ENCODE measurements at places on chromosomes 6 and 20. TPM values are rescaled to one million over a fixed set of nuclear protein-coding genes. Genes with fewer than 3 reads are reported as not detected.
A peak's percentile ranks its signal among the peaks of the same experiment; 100 is the strongest.

DNA sequence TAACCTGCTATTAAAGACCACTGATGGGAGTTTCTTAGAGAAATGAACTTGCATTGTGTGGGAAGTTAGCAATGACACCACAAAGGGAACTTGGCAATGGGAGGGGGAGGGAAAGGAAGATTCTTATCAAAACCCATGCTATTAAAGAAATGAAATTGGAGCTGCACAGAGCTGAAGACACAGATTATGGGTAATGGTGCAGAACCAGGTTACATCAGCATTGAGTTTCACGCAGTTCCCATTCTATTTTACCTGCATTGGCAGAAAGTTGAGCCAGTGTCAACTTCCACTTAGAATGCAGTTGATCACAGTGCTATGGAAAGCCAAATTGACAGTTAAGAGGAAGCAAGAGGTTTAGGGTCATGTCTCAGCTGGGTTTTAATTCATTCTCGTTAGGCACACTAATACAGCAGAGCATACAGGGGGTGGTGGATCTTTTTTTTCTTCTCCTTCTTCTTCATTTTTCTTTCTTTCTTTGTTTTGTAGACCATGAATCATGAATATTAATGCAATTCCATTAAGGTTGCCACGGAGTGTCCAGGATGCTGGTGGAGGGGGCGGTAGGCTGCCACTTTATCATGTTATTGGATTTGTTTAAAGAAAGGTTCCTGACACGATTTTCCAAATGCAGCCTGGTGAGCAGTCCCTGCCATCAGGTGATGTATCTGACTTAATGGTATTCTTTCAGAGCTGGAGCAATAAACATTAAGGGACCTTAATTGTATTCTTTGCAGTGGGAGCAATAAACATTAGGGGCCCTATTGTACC is 1092.0 kb upstream of the MAP3K7 start:
- DNase-seq = no peak

GRCh38 chr6:37906121-37906520 is 86.6 kb downstream of the ZFAND3 start:
- no peak for DNase-seq

- DNase-seq = no peak
Observed at GRCh38 chr6:129598244-129599187, 111.5 kb downstream of the ARHGAP18 start.

- no peak for DNase-seq
Observed at GRCh38 chr20:45940469-45940868, 6.0 kb downstream of the PCIF1 start.

DNA sequence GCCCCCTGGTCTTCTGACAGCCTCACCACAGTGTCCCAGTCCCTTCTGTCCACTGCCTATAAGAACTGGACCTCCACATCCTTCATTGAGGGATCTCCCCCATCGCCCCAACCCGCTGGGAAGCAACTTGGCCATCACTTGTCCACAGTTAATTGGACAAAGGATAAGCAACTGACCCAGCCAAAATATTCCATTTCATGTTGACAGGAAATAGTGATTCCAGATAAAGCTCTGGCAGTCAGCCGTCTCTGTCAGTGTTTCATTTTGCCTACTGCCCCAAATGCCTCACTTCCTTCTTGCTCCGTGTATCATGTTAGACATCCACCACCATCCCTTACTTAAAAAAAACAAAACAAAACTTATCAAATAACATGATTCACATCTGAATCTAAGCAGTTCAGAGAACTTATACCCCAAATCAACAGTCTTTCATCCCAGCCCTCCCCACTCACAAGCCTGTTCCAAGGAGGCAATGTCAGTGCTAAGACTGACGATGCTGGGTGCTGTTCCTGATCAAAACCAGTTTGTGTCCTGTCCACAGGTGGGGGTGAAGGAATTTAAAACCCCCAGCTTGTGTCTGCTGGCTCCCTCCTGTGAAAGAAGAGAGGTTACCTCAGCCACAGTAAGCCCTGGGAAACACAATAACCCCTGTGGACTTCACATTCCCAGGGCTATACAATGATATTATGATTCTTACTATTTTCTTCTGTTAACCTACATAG is 162.5 kb downstream of the WDR27 start:
- no peak for DNase-seq

DNA sequence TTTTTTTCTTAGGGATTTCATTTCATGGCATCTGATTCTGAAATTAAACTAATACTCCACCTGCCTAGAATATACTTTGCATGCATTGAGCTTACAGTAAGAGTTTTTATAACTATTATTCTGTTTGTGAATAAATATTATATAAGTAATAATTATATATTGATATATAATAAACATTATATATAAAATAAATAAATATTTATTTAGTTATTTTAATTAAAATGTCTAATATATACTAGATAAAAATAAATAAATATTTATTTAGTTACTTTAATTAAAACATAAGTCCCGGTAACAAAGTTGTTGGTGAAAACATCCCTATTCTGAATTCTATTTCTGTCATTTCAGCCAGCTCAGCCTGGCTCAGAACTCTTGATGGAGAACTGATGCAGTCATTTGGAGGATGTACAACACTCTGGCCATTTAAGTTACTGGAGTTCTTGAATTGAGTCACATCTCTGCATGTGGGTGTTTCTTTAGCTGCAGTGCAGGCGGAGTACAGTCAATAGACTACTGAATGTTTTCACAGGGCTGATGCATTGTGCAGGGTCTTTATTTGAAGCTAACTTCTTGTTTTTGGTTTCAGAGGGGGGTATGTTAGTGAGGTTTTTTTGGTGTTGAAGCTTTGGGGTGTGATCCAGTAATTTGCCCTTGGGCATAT is 508.9 kb upstream of the ADGRB3 start:
- no peak for DNase-seq

DNA sequence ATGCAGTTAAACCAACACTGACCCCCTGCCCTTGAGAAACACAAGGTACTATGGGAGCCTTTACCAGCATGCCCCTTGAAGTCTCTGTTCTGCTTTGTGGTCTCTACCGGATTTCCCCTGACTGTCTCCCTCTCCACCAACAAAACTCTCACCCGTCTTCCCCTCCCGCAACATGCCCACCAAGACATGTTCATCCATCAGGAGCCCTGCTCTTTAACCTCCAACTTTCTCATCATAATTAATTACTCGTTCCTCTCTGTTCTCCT is 1.1 kb downstream of the ZNF165 start:
- no peak for DNase-seq

DNA sequence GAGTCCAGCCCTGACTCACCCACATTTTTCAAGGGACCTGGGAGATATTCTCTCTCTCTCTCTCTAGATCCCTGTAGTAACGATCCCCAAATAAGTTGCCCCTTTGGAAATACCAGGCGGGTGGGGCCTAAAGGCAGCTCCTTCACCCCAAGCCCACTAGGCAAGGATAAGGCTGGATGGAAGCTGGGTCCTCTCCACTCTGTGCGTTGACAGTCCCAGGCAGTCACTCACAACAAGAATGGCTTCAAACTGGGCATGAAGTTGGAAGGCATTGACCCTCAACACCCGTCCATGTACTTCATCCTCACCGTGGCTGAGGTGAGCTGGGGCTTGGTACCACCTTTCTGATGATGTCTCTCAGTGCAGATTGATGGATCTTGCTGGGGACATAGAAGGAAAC is 21.6 kb downstream of the L3MBTL1 start:
- DNase-seq = no peak

GRCh38 chr6:33320315-33321181 is 3.0 kb upstream of the ZBTB22 start:
- no peak for DNase-seq

- DNase-seq = no peak
Observed at GRCh38 chr6:44705596-44705995, 318.1 kb downstream of the CDC5L start.

GRCh38 chr6:125867483-125867942 is 76.8 kb downstream of the NCOA7 start:
- no peak for DNase-seq

DNA sequence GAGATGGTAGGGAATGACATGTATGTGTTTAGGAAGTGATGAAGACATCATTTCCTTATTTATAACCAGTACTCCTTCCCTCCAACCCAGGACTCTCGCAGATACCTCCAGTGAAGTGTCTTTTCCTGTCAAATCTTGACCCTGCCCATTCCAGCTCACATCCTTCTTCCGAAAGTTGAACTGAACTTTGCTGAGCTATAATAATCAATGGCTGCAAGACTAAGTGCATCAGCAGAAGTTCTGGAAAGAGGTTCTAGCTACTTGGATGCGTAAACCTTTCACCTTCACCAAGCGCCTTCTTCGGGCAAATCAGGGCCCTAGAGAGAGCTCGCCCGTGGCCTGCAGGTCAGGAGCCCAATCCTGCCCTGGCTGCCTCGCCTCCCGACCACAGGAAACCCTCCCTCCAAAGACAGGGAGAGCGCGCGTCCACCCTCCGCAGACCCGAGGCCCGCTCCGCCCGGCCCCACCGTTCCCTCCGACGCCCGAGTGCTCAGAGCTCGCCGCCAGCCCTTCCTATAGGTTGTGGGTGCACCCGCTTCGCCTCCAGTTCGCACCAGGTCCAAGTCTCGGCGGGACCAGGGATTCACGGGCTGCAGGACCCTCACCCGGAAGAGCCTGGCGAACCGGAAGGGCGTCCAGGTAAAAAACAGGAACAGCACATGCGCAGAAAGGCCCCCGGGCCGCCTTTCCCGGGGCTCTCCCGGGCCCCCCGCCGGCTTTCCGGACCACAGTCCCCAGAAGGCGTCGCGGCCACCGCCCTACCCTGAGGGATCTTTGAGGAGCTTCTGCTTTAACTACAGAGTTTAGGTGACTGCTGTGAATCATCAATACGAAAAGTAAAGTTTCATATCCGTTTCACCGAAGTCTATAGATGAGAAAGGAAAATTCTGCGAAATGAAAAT is at the start of gene ZNF334:
Gene ZNF334, minus strand, starts transcription at position 617 of the 902 bp plus-strand sequence. CDS start 1,457 bp downstream, outside the sequence.
- peak; percentile 76 for DNase-seq

DNA sequence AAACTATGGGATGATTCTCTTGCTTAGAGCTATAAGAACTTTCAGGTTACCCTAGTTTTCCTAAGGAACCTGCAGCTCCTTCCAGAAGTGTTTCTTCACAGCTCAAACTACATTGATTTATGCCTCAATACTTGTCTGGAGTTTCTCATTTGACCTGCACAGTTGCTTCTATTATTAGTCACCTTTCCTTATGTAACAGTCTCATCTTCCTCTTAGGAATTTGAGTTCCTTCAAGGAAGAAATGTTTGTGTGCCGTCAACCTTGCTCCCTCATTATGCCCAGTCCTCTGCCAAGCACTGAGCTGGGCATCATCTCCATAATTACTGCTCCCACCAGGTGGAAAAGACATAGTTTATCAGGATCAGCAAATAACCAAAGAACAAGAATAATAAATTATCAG is 466.4 kb downstream of the PKHD1 start:
- no peak for DNase-seq

DNA sequence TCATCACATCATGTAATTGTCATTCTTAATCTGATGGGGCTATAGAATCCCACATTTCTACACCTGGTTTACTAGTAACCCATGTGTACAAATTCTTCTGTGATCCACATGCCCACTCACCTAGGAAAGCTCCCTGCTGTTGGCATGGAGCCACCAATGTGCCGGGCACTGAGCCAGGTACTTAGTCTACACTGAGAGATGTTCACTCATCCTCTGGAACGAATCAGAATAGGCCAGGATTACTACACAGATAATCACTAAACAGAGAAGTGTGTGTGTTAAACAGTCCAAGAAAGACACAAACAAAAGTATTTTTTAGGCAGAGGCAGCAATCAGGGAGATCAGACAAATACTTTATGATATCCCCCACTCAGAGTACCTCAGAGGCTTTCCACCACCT is 193.2 kb upstream of the VGLL2 start:
- DNase-seq = no peak

GRCh38 chr6:43035495-43036194 is 14.2 kb downstream of the RRP36 start:
- DNase-seq = no peak

GRCh38 chr20:46816097-46816496 is 78.5 kb upstream of the EYA2 start:
- DNase-seq = no peak

DNA sequence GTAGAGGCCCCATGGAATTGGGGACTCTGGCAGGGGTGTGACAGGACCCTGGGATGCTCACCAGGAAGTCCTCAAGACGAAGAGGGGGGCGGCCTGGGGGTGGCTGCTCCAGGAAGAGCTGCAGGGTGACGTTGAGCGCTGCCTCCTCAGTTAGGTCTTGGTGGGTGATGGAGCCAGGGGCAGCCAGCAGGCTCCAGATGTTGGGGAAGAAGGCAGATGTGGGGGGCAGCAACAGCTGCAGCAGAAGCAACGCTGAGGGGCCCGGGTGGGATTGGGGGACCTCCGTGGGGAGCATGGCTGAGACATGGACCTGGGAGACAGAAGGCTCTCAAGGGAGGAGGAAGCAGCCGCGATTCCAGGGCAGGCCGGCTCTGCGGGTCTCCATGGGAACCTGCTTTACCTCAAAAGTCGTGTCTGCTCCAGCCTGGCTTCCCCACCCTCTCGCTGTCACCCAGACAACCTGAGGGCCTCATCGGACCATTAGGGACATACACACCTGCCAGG is 591 bp downstream of the VWA7 start:
- no peak for DNase-seq

DNA sequence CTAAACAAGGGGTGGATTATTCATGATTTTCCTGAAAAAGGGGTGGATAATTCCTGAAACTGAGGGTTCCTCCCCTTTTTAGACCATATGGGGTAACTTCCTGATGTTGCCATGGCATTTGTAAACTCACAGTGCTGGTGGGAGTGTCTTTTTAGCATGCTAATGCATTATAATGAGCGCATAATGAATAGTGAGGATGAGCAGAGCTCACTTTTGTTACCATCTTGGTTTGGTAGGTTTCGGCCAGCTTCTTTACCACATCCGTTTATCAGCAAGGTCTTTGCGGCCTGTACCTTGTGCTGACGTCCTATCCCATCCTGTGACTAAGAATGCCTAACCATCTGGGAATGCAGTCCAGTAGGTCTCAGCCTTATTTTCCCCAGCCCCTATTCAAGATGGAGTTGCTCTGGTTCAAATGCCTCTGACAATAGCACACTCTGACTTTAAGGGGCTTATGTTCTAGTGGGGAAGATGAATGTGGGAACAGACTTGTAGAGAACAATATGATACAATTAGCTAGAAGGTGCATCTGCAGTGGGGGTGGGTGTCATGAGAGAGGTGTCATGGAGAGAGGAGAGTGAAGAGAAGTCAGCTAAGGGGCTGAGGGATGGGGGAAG is 4.2 kb upstream of the GPR31 start:
- no peak for DNase-seq

MEP1A gene
- total RNA-seq = 3.6 TPM

OR2H1 gene
- total RNA-seq = not detected

CLPSL2 gene
- not detected for total RNA-seq

STX11 gene
- total RNA-seq = 0.38 TPM

ANGPT4 gene
- not detected for total RNA-seq

RIPPLY2 gene
- total RNA-seq = 1.6 TPM

BTN1A1 gene
- total RNA-seq = 0.36 TPM

HMGA1 gene
- total RNA-seq = 244 TPM

AVP gene
- not detected for total RNA-seq

SLC26A8 gene
- not detected for total RNA-seq

TREM2 gene
- total RNA-seq = not detected

PET117 gene
- 17.8 TPM for total RNA-seq

C6orf132 gene
- total RNA-seq = 22.9 TPM

GCM1 gene
- total RNA-seq = not detected

Measured in type B pancreatic cell (in vitro differentiated cells).